ENCODE measurements at places on chromosomes 1 and 21.

GRCh38 chr1:212291505-212292134, 6.4 kb downstream of the PPP2R5A start:
- DNase-seq, result no peak

DNA sequence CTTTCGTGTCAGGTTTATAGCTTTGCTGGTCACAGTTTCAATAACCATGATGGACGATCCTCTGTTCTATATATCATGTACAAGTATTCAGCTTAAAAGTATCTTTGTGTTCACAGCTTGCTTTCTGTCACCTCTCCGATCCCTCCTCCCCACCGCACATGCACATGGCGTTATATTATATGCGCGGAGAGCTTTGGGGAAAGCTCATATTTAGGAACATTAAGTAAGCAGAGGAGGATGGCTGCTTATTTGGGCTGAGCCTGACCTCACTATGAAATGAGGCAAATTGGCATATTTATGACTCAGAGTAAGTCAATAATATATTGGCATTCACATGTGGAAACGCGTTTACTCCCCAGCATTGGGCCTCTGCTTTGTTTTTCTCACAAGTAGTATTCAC, 360.5 kb downstream of the HLX start:
- no peak for DNase-seq

DNA sequence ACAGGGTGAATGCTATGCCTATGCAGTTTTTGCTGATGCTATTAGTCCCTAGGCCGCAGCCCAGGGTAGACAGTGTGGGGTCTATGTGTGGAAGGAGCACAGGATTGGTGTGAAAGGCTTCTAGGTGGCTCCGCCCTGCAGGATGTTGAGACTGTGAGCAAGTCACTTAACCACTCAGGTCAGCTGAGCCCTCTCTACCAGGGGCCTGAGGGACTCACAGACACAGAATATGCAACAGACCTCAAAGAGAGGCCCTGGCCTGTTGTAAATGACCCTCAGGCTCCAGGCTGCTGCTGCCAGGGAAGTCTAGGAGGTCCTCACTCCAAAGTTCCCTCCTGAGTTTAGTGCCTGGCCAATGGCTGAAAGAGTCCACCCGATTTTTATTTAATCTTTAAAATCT, 11.0 kb downstream of the NHLH2 start:
- DNase-seq, result no peak

DNA sequence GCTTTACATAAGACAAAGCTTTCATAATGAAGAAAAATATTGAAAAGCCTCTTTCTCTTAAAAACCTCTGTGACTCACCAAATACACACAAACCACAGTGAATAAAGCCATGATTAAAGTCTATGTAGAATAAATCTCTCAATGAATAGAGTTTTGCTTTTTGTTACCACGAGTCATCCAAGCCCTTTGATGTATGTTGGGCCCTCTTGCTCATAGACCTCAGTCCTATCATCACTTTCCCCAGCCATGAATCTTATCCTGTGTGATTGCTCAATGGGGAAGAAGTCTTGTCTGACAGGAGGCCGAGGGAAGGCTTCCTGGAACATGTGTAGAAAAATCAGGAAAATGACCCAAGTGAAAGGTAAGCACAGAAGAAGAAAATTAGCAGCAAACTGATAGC, 60.8 kb downstream of the NGF start:
- no peak for DNase-seq

- peak; percentile 86 for DNase-seq
Observed at GRCh38 chr1:167714098-167714438, 7.7 kb upstream of the MPZL1 start.

DNA sequence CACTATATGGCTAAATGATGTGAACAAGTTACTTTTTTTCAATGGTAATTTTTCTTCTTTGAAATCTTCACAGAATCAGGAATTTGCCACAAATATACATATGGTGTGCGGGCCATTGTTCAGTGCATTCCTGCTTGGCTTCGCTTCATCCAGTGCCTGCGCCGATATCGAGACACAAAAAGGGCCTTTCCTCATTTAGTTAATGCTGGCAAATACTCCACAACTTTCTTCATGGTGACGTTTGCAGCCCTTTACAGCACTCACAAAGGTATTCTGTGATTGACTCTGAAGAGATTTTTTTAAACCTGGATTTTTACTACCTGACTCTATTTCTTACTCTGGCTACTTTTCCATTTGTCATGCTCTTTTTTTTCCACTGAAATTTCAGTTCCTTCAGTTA, 76.2 kb upstream of the KIAA1614 start:
- DNase-seq, result no peak

DNA sequence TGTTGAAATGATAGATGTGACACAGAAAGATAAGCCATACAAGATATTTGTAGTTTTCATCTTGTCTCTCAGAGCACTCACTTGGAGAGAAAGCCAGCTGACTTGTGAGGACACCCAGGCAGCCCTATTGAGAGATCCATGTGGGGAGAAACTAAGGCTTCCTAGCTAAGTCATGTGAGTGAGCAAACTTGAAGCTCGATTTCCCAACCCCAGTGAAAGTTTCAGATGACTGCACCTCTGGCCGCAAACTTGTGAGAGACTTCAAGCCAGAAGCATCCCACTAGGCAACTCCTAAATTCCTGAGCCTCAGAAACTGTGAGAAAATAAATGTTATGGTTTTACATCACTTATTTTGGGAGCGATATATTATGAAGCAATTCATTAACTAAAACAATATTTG, 832.3 kb downstream of the LTN1 start:
- DNase-seq, result no peak

GRCh38 chr1:117481410-117481809, 114.2 kb downstream of the MAN1A2 start:
- DNase-seq, result no peak

DNA sequence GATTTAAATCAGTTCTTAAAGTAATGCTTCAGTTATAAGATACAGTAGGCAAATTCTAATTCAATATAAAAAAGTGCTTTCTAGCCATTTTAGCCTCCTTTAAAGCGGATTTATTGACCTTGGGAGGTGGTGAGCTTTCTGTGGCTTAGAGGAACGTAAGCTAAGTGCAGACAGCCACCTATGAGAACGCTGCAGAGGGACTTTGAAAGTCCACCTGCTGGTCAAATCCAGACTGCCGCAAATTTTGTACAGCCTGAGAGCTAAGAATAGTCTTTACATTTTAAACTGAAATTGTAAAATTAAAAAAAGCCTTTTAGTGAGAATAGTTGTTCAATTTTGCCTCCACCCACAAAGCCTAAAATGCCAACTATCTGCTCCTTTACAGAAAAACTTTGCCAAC, 67.0 kb upstream of the SSX2IP start:
- DNase-seq, result no peak

- no peak for DNase-seq
Observed at GRCh38 chr1:3444736-3445135, 9.7 kb upstream of the ARHGEF16 start.

DNA sequence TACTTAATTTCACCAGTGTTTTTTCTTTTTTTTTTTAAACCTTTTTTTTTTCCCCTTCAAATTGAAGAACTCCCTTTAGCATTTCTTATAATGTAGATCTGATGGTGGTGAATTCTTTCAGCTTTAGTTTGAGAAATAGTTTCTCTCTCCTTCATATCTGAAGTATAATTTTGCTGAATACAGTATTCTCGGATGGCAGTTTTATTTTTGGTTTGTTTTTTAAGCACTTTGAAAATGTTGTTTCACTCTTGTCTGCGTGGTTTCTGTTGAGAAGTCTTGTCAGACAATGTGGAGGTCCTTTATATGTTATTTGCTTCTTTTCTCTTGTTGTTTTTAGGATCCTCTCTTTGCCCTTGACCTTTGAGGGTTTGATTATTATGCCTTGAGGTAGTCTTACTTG, 135.1 kb downstream of the RPS6KC1 start:
- no peak for DNase-seq

GRCh38 chr1:66343569-66344325, 190.2 kb upstream of the SGIP1 start:
- no peak for DNase-seq

DNA sequence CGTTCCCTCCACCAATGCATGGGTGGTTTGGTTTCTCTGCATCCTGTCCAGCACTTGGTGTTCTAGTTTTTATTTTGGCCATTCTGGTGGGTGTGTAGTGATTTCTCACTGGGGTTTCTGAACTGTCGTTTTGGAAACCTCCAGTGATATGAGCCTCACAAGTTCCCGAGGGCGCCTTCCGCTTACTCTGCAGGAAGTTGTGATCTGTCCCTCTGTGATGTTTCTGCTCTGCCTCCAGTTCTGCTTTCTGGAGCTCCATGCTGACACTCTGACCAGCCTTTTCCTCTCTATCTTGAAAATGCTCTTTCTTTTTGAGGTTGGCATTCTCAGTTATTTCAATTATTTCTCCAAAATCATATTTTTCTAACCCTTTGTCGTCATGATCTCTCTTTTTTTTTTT, 111.6 kb downstream of the PLD5 start:
- no peak for DNase-seq

DNA sequence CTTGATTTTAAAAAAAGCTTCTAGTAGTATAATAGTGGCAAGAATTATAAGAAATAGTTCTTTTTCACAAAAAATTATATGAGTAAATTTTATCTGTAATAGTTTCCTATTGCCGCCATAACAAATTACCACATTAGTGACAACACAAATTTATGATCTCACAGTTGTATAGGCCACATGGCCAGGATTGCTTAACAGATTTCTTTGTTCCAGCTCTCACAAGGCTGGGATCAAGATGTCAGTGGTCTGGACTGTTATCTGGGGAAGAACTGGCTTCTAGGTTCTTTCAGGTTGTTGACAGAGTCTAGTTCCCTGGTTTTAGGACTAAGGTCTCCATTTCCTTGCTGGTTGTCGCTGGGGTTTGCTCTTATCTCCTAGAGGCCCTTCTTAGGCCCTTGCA, 236.4 kb downstream of the USP25 start:
- DNase-seq, result no peak

DNA sequence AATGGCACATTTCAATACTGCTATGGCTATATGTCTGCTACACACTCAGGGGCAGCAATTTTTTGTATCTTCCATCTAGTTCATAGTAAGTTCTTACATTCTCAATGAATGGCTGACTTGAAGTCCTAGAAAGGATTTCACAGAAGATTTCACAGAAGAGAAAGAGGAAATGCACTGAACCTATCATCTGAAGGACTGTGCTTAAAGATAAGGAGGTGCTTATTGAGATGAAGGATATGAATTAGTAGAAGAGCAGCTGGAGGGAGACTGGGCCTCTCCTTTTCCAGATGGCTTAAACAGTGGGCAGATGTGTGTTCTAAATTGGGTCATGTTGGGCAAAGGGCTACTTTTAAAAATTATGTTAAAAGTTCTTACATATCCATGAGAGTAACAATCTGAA, 14.6 kb downstream of the ADAR start:
- no peak for DNase-seq

GRCh38 chr21:38626306-38626705, 128.0 kb upstream of the ERG start:
- DNase-seq, result no peak

DNA sequence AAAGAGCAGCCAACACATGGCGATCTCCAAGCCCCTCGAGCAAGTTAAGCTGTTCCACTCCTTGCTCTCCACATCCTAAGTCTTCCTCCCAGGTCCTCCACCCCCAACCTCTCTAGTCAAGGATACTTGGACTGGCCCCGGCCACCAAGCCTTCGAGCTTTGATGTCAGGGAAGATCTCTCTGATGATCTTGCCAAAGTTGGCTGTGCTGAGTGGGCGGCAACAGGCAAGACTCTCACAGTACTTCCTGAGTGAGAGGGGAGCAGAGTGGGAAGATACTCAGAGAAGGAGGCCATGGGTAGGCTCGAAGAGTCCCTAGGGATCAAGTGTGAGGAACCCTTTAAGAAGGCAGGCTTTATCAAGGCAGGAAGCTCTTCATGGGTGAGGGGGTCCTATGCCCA, 2.8 kb downstream of the RFX5 start:
- no peak for DNase-seq

DNA sequence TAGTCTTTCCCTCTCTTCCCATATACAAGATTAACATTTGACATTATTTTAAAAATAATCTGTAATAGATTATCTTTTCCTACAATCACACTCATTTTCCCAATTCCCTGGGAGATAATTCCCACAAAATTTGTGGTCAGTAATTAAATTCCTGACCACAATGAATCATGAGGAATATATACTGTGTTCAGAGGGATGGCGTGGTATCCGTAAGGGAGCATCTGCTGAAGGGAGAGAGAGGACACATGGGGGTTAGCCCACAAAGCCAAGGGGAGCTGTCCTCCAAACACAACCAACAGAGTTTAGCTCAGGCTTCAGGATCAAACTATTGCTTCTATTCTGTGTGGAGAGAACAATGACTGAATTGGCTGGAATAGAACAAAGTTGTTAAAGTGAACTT, 57.1 kb upstream of the PPP2R5A start:
- no peak for DNase-seq

- no peak for DNase-seq
Observed at GRCh38 chr1:223430236-223430635, 37.0 kb downstream of the CCDC185 start.

- DNase-seq, result no peak
Observed at GRCh38 chr1:147086129-147086528, 86.1 kb downstream of the PRKAB2 start.

GRCh38 chr1:239353536-239353935, 32.8 kb upstream of the CHRM3 start:
- no peak for DNase-seq

- DNase-seq, result no peak
Observed at GRCh38 chr1:94873520-94874351, 53.2 kb downstream of the CNN3 start.

DNA sequence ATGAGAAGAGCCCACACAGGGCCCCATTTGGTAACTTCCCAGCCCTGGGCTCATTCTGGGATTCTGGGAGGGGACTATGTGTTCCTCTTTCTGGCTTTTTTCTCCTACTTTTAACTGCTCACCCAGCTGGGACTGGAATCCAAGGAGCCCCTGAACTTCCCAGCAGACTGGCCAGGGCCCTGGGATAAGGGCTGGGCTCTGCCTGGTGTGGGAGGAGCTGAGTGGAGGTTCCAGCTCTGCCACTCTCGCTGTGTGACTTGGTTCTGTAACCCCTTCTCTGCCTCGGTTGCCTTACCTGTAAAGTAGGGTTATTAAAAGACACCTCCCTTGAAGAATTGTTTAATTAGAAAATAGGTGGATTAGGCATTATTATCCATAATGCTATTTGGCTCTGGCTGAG, 19.6 kb upstream of the EPB41 start:
- no peak for DNase-seq

DNA sequence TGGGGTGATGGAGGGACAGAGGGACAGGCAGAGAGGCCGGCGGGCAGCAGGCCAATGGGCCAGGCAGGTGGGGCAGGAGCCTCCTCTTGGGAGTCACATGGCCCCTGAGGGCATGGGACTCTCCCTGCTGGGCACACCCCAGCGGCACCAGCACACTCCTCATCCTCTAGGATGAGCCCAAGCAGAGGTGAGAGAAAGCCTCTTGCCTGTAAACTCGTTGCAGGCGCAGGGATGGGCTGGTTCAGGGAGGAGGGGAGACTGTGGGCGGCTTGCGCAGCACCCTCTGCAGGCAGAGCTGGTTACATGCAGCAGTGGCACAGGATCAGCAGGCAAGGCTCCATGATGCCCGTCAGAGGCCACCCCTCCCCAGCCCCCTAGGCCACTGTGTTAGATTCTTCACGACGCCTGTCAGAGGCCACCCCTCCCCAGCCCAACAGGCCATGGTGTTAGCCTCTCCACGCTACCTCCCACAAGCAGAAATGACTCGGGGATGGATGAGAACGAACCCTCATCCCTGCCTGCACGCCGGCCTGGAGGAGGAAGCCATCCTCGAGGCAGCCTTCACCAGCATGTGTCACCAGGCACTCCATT, 209.7 kb upstream of the VAMP3 start:
- DNase-seq, result no peak
